Muscle of leg (tissue), 16 donors: ENCODE measurements at places on chromosomes 1 and 21. TPM values are rescaled to one million over a fixed set of nuclear protein-coding genes. Genes with fewer than 3 reads are reported as not detected.

DNA sequence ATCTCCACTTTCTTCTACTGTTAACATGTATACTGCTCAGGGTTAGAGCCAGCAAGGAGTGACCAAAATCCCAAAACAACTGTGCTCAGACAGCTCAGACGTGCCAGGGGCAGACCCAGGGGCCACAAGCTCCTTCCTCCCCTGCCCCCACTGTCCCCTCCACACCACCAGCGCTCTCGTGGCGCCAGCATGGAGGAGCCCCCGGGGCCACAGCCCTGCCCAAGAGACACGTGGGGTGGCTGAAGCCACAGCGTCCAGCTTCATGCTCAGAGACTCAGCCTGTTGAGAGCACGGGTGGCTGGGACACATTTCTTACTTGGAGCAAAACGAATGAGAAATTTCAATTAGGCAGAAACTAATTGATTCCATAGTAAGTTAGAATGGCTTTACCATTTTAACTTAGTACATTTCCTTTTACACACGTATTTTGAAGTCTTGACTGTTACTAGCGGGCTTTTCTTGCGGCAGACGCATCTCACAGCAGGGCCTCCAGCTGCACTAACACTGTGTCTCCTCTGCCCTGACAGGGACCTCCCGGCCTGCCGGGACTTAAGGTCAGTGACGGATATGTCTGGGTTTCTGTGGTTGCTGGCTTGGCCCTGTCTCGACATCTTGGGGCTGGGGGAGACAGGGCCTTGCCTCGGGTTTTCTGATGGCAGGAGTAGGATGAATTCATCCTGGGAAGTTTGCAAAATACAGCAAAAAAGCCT is 54.2 kb downstream of the SLC19A1 start:
- no peak for DNase-seq

- no peak for DNase-seq
Measured at GRCh38 chr1:74513411-74514300, 1.2 kb upstream of the LRRC53 start.

DNA sequence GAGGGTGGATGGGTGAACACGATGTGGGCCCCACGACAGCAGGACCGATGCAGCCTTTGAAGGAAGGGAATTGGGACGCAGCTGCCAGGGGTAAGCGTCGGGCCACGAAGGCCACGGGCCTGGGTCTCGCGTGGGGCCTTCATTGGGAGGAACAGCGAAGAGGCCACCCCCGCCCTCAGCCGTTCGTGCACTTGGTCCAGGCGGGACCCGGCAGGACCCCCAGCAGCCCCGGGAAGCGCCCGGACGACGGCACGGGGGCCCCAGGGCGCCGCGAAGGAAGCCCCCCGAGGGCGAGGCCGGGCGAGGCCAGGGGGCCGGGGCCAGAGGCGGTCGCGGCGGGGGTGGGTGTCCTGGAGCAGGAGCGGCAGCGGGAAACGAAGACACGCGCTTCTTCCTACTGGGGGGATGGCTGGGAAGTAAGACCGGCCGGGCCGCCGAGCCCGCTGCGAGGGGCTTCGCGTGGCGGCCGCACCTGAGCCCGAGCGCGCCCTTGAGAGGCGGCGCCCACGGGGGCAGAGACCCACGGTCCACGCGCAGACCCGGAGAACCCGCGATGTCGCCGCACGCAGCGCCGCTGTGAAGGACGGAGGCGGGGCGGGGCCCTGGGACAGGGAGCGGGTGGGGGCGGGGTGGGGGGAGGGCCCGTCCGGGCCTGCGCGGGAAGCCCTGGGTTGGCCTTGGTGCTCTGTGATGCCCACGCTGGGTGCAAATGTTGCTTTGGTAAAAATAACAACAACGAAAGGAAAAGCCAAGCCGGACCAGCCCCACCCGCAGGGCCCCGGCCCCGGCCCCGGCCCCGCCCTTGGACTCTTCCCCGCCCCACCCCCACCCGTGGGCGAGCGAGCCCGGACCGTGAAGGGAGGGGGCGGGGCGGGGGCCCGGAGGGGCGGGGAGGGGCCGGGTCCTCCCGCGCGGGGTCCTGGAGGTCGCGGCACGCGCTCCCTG is 56.0 kb upstream of the ADARB1 start:
- no peak for DNase-seq

DNA sequence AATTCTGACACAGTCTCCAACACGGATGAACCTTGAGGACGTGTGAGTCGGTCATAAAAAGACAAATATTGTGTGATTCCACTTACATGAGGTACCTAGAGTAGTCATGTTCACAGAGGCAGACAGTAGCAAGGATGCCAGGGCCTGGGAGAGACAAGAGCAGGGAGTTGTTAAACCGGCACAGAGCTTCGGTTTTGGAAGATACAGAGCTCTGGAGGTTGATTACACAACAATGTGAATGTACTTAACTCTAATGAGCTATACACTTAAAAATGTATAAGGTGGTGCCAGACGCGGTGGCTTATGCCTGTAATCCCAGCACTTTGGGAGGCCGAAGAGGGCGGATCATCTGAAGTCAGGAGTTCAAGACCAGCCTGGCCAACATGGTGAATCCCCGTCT is 37.8 kb upstream of the NEK2 start:
- DNase-seq, result no peak

DNA sequence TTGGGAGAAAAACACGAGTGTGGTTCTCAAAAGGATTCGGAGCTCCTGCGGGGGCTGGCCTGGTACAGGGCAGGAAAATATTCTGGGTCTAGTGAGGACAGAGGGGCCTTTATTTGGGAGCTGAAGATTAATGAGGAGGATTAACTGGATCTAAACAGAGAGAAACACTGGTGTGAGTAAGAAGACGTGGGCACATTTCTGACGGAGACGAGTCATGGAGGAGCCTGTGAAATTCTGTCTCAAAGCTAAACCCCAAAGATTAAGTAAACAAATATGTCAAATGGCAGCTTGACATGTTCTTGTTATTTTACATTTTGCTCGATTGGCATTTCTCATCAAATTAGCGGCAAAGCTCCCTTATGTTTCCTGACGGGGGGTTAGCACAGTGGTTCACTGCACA is 12.8 kb downstream of the PROK1 start:
- no peak for DNase-seq

DNA sequence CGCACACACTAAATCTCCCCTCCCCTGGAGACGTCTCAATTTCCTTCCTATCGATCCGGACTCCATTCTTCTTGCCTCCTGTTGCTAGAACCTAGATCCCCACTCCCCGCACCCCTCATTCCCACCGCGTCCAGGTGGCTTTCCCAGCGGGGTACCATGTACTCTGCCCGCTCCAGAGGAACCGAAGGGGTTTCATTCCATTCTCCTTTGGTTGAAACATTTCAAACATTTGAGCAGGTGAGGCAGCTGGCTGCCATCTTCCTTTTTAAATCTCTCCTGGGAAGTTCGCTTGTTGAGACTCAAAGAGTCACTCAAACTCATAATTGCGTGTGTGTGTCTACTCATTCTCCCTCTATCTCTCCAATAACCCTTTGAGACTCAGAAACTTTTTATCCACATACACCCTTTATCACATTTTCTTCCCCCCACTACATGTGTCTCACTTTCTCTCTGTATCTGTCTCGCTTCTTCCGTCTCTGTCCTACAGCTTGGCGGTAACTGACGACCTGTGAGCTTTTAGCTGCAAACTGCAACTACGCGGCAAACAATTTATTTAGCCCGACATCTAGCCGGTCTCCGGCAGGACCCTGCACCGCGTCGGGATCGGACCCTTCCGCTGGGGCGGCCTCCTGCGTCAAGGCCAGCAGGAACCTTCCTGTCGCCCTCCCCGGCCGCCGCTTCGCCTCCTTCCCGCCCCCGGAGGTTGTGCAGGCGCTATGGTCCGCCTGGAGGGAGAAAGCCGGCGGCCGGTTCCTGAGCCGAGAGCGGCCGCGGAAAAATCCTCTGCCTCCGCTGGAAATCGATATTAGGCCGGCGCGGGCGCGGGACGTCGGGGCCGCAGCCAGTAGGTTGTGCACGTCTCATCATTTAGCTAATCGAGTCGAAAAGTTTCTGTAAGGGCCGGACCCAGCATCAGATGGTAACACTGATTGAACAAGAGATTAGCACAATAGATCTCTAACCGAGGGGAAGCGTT is 3.0 kb upstream of the FOXD3 start:
- peak; percentile 24 for DNase-seq

DNA sequence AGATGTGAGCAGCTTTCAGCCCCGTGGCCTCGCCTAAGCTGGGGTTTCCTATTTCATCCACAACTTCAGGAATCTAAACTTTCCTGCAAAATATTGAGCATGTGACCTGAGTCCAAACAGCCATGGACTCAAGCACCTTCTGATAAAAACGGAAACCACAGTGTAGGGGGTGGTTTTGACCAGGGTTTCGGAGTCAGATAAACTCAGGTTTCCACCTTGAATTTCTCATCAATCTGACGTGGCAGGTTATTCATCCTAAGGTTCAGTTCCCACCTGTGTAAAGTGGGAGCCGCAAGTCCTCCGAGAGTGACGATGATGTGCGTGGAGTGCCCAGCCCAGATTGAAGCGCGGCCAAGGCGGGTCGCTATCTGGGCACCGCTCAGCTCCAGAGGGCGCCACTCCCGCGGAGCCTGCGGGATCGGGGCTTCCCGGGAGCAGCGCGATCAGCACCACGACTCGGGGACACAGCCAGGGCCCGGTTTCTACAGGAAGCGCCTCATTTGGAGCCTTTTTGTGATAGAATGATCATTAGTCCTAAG is 871 bp upstream of the ETS2 start:
- peak; percentile 81 for DNase-seq

DNA sequence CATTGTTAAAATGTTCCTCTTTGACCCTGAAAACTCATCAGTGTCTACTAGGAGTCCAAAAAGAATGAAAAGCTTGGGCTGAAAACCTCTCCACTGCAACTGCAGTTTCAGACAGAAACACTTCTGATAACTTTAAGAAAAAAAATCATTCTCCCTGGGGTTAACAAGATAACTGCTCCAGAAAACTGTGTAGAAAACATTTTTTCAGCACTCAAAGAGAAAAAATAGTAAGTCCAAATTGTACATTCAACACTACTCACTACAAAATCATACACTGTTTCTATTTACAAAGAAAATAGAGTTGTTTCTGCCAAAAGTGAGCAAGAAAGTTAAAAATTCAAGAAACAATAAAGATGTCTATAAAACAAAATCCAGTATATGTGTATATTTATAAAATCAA is 157.8 kb downstream of the RERE start:
- DNase-seq, result peak; percentile 54

DNA sequence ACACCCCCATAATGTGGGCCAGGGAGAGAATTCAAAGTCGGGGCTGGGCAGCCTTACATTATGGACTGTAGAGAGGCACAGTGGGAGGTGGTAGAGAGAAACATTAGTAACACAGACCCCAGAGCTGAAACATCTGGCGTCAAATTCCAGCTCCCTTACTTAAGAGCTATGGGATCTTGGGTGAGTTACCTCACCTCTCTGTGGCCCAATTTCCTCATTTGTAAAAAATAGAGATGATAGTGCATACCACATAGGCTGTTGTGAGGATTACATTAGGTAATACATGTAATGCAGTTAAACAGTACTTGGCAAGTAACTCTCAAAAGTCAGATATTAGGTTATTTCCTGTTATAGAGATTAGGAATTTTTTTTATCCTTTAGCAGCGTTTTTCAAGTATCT is 160.5 kb upstream of the KIAA0040 start:
- DNase-seq, result peak; percentile 79

The CD1B gene
- polyA plus RNA-seq, result not detected

The SLAMF7 gene
- polyA plus RNA-seq, result 0.20 TPM

The NEK2 gene
- 7.4 TPM for polyA plus RNA-seq

The FMO1 gene
- 8.7 TPM for polyA plus RNA-seq
